HCEC 1CT (cell line): ENCODE measurements at places on chromosomes 12 and 14.

- DNase-seq, result peak; percentile 2
Measured at GRCh38 chr12:10214136-10214894, 1.6 kb downstream of the GABARAPL1 start.

GRCh38 chr14:34711169-34711568, 3.2 kb downstream of the CFL2 start:
- DNase-seq, result peak; percentile 96

- DNase-seq, result no peak
Measured at GRCh38 chr12:130280231-130280630, 57.5 kb upstream of the PIWIL1 start.

GRCh38 chr14:90275820-90276219, 19.5 kb downstream of the PSMC1 start:
- no peak for DNase-seq

DNA sequence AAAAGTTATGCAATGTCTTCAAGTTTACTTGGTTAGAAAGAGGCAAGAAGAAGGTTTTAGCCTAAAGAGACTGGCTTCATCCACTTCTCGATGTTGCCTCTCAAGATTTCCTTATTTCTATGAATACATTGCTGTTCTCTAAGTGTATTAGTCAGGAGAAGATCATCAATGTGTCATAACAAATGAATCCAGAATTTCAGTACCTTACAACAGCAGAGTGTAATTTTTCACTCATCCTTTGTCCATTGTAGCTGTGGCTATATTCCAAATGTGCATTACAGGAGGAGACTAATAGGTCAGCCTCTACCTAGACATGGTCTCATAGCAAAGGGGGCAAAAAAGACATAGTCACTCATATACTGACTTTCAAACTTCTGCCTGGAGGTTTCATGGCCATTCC, 579.1 kb downstream of the PRKD1 start:
- DNase-seq, result peak; percentile 76

GRCh38 chr12:95505039-95505438, 31.1 kb downstream of the METAP2 start:
- DNase-seq, result no peak

DNA sequence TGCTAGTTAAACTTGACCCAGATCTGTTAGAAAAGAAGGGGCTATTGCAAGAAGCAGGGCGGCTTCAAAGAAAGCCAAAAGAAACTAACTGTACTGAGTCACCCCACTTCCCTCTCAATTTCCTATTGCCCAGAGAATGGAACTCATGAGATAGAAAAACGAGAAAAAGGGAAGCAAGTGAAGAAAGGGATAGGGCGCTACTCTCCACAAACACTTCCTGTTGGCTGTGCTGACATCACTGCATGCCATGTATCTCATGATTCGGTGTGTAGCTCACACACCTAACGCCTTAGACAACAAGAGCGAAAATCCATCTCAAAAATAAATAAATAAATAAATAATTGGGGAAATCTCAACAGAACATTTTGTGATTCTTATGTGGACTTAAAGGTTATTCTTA, 13.0 kb upstream of the P2RX4 start:
- no peak for DNase-seq

GRCh38 chr14:72545411-72546311, 348.2 kb downstream of the DPF3 start:
- DNase-seq, result peak; percentile 23
